ENCODE measurements at places on chromosomes 3 and 15.
A peak's percentile ranks its signal among the peaks of the same experiment; 100 is the strongest.

- H3K36me3 ChIP-seq, result no peaks in the 10 kb centered on the region
- no peaks in the 10 kb centered on the region for H3K4me1 ChIP-seq
- no peak overlapping the region for H3K4me3 ChIP-seq
- H3K27ac ChIP-seq, result no peak overlapping the region
- DNase-seq, result no peak
- H3K27me3 ChIP-seq, result no peaks in the 10 kb centered on the region
Measured at GRCh38 chr15:77650265-77650664, 17.6 kb upstream of the LINGO1 start.

- no peaks in the 10 kb centered on the region for H3K4me1 ChIP-seq
- no peaks in the 10 kb centered on the region for H3K27me3 ChIP-seq
- H3K27ac ChIP-seq, result no peak overlapping the region
- no peak overlapping the region for H3K4me3 ChIP-seq
- H3K36me3 ChIP-seq, result no peaks in the 10 kb centered on the region
Measured at GRCh38 chr15:92780843-92781242, 119.3 kb upstream of the CHD2 start.

- no peaks in the 10 kb centered on the region for H3K4me1 ChIP-seq
- no peaks in the 10 kb centered on the region for H3K27me3 ChIP-seq
- H3K36me3 ChIP-seq, result no peaks in the 10 kb centered on the region
- no peak for DNase-seq
- H3K27ac ChIP-seq, result no peak overlapping the region
Measured at GRCh38 chr15:25175033-25175788, 220.4 kb downstream of the SNRPN start.

DNA sequence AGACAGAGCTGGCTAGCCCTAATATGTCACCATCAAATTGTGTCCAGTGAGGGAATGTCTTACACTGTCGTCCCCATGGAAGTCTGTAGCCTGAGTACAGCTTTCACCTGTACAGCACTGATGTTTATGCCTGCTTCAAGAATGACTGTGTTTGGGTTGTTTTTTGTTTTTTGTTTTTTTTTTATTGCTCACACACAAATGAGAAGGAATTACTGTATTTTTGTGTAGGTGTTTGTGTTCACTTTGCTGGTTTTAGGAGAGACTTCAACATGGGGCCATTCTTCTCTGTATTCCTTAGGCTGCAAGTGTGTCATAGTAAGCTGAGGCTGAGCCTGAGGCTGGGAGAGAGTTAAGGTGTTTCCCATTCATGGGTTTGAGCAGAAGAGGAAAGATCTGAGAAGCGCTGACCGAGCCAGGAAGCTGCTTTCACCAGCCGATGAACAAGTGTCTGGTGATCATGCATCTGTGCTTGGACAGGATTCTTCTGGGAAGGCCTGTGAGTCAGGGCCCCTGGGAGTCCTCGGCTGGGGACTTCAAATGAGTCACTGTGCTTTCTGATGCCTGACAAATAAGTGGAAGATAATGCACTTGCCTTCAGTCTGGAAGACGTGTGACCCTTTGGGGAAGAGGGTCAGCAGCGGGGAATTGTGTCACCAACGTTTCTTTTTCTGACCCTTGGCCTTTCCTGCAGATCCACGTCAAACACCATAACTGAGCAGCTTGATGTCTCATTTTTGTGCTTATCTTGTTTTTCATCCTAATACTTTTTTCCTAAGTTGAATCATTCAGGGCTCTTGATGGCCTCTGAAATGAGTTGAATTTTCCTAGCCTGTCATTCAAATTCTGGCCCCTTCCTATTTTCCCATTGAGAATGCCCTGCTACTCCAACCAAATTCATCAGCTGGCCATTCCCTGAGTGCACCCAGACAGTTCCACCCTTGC lies 36.7 kb upstream of the ZBTB38 start:
- peak; percentile 33 for DNase-seq
- no peak overlapping the region for H3K27ac ChIP-seq
- H3K4me1 ChIP-seq, result peaks cover 6% of the 10 kb centered on the region
- H3K4me3 ChIP-seq, result no peak overlapping the region

DNA sequence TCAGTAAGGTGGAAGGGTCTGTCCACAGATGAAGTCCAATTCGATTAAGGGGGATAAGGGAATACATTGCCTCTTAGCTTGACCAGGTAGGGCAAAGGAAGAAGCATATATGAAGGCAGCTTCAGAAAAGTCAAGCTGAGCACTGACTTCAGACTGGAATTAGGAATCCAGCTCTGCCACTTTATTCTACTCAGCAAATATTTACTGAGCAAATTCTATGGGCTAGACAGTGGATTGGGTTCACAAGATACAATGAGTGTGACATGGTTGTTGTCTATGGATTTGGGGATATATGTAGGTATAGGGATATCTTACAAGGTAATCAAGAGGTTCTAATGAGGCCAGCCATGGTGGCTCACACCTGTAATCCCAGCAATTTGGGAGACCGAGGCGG lies 526 bp downstream of the ADIPOQ start:
- no peaks in the 10 kb centered on the region for H3K36me3 ChIP-seq
- no peaks in the 10 kb centered on the region for H3K27me3 ChIP-seq

DNA sequence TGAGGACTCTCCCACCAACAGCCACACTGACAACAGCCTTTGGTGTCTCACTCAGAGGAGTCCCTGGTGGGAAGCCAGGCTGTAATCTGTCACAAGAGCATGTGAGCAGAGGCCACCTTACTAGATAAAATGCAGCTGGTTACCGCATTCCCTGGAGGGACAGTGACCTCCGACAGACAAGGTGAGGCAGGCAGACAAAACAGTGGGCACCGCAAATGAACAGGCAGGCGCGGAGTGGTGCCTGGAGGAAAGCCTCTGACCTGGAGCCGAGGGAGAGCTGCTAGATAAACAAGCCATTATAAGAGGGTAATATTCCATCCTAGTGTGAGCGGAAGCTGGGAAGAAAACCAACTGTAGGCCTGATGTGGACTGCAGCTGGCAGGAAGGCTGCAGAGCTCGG lies 736.4 kb downstream of the FHIT start:
- no peaks in the 10 kb centered on the region for H3K36me3 ChIP-seq
- no peak overlapping the region for H3K27ac ChIP-seq
- H3K4me1 ChIP-seq, result no peaks in the 10 kb centered on the region
- no peak for DNase-seq
- H3K27me3 ChIP-seq, result no peaks in the 10 kb centered on the region
- H3K4me3 ChIP-seq, result no peak overlapping the region

DNA sequence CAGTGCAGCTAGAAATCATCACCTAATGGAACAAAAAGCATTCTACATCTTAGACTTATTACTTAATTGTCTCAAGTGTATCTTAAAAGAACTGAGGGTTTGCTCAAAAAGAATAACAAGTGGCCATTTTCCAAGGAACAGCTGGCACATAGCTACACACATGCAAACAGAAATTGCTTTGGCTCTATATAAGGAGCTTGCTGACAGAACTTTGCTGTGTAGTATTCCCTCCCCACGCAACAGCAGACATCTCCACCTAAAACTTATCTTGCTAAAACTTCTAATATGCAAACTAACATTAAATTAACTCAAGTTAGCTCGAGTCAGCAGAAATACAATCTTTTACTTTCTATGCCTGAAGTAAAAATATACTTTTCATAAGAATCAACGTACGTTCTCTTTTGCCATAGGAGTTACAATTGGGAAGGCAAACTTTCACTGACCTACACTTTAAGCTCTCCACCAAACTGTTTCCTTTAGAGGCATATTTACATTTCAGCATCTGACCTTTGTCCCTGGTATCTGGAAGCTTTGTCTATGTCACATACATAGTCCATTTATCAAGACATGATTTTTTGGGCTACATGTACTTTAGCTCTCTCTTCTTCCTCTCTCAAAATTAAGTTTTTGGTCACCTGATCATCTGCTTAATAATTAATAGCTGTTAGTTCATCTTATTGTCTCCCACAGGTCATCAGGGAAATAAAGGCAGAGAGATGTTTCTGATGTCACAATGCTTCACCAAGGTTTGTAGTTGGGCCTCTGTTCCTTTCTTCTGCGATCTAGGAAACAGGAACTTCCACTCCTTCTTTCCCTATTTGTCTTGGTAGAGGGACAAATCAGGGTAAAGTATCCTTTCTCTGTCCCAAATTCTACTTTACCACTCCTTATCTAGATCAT lies 163.4 kb upstream of the AGTR1 start:
- DNase-seq, result no peak
- H3K4me1 ChIP-seq, result peaks cover 7% of the 10 kb centered on the region
- no peaks in the 10 kb centered on the region for H3K36me3 ChIP-seq
- H3K4me3 ChIP-seq, result no peak overlapping the region
- H3K27me3 ChIP-seq, result no peaks in the 10 kb centered on the region

- H3K4me3 ChIP-seq, result no peak overlapping the region
- H3K36me3 ChIP-seq, result peaks cover 20% of the 10 kb centered on the region
Measured at GRCh38 chr3:69196876-69197275, 74.5 kb upstream of the LMOD3 start.

GRCh38 chr15:48089702-48090101 lies 31.1 kb upstream of the SLC24A5 start:
- H3K27ac ChIP-seq, result no peak overlapping the region
- H3K27me3 ChIP-seq, result no peaks in the 10 kb centered on the region
- no peak overlapping the region for H3K4me3 ChIP-seq
- no peak for DNase-seq
- H3K4me1 ChIP-seq, result peaks cover 26% of the 10 kb centered on the region
- no peaks in the 10 kb centered on the region for H3K36me3 ChIP-seq

DNA sequence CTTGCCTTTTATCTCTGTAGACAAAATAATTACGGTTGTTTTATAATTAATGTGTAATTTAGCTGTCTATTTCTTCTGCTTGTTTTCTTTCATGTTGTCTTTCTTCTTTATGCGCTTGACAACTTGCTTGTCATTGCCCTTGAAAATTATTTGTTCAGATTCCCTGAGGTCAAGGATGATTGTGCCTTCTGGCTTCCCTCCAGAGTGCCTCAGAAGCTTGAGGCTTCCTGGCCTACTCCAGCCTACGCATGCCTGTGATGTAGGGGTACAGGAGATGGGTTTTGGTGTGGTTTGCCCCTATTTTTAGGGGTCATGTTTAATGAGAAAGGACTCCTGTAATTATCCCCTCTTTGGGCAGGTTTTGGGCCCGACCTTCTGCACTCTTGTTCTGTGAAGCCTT lies 231.5 kb downstream of the SV2B start:
- H3K27ac ChIP-seq, result no peak overlapping the region
- H3K4me3 ChIP-seq, result no peak overlapping the region
- H3K36me3 ChIP-seq, result no peaks in the 10 kb centered on the region
- H3K4me1 ChIP-seq, result no peaks in the 10 kb centered on the region
- no peaks in the 10 kb centered on the region for H3K27me3 ChIP-seq

DNA sequence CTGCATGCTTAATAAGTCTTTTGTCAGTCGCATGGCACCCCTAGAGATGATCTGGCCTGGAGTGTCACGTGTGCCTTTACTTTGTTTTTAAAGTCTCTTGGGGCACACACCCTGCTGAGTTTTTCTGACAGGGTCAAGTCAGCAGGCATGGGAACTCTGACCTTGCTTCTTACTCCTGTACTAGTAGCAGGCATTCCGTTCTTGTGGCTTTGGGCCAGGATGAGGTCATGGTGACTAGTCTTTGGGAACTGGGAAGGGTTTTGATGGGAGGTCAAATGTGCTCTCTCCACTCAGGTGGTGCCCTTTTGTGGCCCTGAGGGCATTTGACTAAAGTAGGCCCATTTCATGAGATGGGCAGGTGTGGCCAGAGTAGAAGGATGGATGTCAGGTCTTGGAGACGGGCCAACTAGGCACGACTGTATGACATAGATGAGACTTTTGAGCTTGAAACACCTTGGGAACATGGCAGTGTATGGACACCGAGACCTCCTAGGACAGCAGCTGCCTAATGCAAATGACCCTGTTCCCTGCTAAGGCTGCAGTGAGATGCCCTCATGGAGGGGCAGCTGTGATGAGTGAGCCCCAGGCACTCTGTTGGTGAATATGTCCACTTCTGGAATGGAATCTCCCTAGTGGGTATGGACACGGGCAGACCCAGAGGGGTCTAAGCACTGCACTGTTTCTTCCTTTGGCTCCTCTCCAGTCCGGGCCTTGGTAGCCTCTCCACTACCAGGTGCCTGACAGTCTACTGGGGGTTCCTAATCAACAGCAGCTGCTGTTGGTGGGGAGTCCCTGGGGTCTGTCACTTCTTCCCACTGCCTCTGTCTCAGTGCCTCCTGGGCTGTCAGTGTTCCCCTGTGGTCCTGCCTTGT lies 16.4 kb downstream of the SRPRB start:
- peak; percentile 43 for DNase-seq
- H3K27me3 ChIP-seq, result no peaks in the 10 kb centered on the region
- H3K4me3 ChIP-seq, result no peak overlapping the region
- peaks cover 26% of the 10 kb centered on the region for H3K36me3 ChIP-seq
- H3K4me1 ChIP-seq, result no peaks in the 10 kb centered on the region
- H3K27ac ChIP-seq, result no peak overlapping the region

All from thoracic aorta (tissue), 2 donors.